ENCODE measurements at places on chromosomes 12 and 14. TPM values are rescaled to one million over a fixed set of nuclear protein-coding genes. Genes with fewer than 3 reads are reported as not detected.

HAL gene
- 0.11 TPM for total RNA-seq

NINJ2 gene
- 5.6 TPM for total RNA-seq

HOXC4 gene
- total RNA-seq: 2.2 TPM

ESPL1 gene
- 3.7 TPM for total RNA-seq

GDF3 gene
- not detected for total RNA-seq

SRGAP1 gene
- 35.8 TPM for total RNA-seq

DEGS2 gene
- total RNA-seq: 0.13 TPM

RD3L gene
- total RNA-seq: not detected

PRIM1 gene
- 12.5 TPM for total RNA-seq

FANCM gene
- 10.2 TPM for total RNA-seq

RASAL1 gene
- total RNA-seq: not detected

TBX5 gene
- total RNA-seq: 5.5 TPM

TAS2R9 gene
- 0.32 TPM for total RNA-seq
